ENCODE measurements at places on chromosomes 6 and 20.

- DNase-seq = peak; percentile 56
Measured at GRCh38 chr20:45993197-45993951, 15.3 kb upstream of the MMP9 start.

- DNase-seq = no peak
Measured at GRCh38 chr20:37776049-37776448, 82.2 kb downstream of the CTNNBL1 start.

GRCh38 chr6:143967706-143968376 is 40.2 kb downstream of the PLAGL1 start:
- DNase-seq = no peak

DNA sequence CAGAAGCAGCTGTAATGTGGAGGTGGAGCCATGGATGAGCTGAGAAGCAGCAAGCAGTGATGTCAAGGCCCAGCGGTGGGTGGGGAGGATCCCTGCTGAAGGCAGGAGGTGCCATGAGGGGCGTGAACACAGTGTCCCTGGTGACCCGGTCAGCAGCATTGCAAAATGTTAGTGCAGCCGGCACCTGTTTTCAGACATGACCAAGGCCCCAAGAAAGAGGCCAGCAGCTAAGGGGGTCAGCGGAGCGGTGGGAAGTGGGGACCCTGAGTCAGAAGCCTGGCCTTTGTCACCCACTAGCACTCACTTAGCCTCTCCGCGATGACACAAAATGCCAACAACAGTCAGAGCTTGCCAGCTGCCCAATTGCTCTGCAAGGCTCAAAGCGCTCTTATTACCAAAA is 51.9 kb downstream of the TMEM242 start:
- DNase-seq = no peak

GRCh38 chr20:23362392-23363256 is 642 bp downstream of the GZF1 start:
- peak; percentile 61 for DNase-seq

- no peak for DNase-seq
Measured at GRCh38 chr6:128305228-128305627, 215.2 kb downstream of the PTPRK start.

GRCh38 chr20:45834797-45835161 is 1.2 kb downstream of the SNX21 start:
- no peak for DNase-seq

- DNase-seq = no peak
Measured at GRCh38 chr20:20201124-20201523, 148.8 kb downstream of the CFAP61 start.

DNA sequence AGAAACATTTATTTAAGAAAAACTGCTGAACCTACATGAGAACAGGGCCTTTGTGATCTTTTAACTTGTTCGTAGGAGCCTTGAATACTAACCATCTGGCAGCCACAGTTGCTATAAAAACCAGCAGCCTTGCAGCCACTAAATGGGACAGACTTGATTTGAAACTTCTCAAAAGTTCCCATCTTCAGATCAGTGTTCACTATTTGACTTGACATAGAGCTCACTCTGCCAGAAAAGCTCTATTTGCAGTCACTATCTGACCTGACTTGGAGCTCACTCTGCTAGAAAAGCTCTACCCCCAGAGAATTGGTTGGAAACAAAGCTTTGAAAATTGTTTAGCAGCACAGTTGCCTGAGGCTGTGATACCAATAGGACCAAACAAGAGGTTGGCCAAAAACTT is 119.3 kb upstream of the F13A1 start:
- no peak for DNase-seq

- no peak for DNase-seq
Measured at GRCh38 chr6:109516929-109517328, 33.9 kb upstream of the ZBTB24 start.

GRCh38 chr6:112268654-112269053 is 14.3 kb upstream of the LAMA4 start:
- no peak for DNase-seq

- peak; percentile 55 for DNase-seq
Measured at GRCh38 chr6:118709859-118710350, 58.5 kb upstream of the CEP85L start.

GRCh38 chr6:32046450-32047083 is 8.4 kb downstream of the CYP21A2 start:
- no peak for DNase-seq

- DNase-seq = no peak
Measured at GRCh38 chr6:161254464-161255253, 19.2 kb downstream of the AGPAT4 start.

DNA sequence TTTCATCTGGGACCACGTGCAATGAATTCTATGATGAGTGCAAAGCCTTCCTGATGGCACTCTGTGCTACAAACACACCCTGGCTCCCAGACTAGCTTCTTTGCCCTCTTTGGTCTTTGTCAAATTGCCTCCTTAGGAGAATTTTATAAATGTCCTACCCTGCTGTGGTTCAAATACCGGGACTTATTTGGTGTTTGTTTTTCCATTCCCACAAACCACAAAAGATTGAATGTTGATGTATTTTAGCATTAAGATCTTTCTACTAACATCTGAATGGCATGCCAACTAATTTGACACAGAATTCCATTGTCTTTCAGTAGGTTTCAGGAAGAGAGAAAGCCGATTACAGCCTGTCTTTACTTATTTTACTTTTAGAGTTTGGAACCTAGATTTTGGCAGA is 424.2 kb upstream of the SLC35B3 start:
- no peak for DNase-seq

DNA sequence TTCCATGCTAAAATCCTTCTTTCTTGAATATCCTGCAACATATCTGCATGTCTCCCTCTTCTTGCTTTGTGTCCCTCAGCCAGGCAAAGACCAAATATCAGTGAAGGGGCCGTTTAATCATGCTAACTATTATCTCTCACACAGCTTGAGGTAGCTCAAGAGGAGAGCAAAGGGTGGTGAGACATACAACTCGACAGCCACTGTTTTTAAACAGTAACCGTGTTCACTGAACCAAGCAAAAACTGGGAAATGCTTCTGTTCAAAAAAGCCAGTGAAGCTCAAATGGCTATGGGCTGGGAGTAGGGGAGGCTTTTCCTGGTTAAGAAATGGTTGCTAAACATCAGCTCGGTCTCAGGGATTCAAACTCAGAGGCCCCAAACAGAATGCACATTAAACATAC is 83.4 kb downstream of the MAP7 start:
- DNase-seq = peak; percentile 53

DNA sequence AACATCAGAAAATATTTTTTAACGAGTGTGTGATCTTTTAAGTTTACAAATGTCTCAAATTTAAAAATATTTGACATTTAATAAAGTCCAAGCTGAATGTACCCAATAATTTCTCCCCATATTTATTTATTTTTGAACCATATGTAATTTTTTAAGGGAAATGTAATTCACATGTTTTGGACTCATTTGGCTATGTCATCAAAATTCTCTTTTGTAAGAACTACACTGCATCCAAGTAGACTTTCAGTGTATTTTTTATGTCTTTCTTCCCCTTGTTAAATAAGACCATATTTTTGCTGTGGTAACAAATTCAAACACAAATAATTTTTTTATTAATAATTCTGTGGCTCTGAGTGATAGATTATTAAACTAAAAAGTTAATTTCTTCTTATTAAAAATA is 365.2 kb downstream of the CD109 start:
- no peak for DNase-seq

DNA sequence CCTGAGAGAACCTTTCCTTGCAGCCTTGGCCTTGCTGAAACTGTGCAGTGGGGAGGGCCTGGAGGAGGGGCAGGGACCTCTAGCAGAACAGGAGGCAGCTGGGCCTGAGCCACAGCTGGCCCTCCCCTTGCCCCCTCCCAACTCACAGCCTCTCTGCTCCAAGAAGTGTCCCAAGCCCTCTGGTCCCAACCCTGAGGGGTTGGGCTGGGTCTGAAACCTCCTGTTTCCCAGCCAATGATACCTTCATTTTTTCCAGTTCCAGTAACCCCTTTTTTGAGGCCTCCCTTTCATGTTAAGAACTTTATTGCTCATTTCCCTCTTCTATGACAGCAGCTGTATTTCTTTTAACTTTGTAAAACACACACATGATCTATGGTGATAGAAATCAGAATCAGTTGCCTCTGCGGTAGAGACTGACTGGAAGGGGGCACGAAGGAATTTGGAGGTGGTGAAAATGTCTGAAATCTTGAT is 17.9 kb upstream of the ARMC12 start:
- DNase-seq = no peak

- DNase-seq = peak; percentile 94
Measured at GRCh38 chr6:18507018-18507415, 119.9 kb downstream of the RNF144B start.

- DNase-seq = peak; percentile 94
Measured at GRCh38 chr6:28225056-28225834, at the start of gene ZSCAN9. Gene ZSCAN9 (plus strand): TSS chr6:28225275. CDS start chr6:28227085, 1,810 bp downstream.

GRCh38 chr6:149896491-149896890 is 1.4 kb downstream of the RAET1E start:
- no peak for DNase-seq

DNA sequence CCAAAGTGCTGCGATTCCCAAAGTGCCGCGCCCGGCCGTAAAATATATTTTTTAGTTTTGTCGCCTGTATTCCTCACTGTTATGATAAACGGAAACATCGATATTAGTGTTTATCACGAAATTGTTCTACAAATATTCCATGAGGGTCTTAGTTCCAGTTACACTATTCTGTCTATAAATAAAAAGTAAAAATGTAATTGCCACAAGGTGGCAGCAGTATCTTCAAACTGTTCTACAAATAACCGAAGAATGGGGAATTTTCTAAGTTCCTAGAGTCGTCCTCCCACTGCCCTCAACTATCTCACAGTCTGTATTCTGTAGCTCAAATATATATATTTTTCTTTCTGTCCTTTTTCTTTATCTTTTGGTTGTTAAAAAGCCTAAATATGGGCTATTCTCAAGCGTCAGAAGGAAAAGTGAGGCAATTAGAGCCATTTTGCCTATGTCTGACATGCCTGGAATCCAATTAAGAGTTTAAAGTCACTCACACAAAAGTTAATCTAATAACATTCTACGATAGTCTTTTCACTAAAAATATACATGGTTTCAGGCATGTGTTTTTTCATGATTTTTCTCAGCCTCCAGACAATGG is 14.2 kb upstream of the FAM162B start:
- peak; percentile 69 for DNase-seq

- peak; percentile 59 for DNase-seq
Measured at GRCh38 chr20:7703551-7703961, 236.7 kb downstream of the HAO1 start.

DNA sequence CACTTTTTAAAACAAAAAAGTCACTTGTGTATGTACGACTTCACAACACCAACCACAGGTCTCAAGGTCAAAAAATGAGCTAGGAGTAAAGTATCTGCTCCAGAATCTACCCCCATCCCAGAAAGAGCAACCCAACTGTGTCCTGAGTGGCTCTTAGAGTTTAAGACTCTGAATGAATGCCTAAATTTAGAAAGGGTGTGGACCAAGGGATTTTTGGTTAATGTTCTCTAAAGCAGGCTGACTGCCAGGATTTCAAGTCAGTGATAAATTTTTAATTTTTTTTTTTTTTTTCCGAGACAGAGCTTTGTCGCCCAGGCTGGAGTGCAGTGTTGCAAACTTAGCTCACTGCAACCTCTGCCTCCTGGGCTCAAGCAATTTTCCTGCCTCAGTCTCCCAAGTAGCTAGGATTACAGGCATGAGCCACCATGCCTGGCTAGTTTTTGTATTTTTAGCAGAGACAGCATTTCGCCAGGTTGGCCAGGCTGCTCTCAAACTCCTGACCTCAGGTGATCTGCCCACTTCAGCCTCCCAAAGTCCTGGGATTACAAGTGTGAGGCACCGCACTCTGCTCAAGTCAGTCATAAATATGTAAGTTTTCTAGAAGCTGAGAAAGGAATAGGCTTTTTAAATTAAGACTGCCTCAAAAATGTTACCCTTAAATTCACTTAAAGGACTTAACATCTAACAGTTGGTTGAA is 20.2 kb downstream of the STAU1 start:
- no peak for DNase-seq

GRCh38 chr20:7926767-7927166 is 13.5 kb downstream of the HAO1 start:
- DNase-seq = no peak

DNA sequence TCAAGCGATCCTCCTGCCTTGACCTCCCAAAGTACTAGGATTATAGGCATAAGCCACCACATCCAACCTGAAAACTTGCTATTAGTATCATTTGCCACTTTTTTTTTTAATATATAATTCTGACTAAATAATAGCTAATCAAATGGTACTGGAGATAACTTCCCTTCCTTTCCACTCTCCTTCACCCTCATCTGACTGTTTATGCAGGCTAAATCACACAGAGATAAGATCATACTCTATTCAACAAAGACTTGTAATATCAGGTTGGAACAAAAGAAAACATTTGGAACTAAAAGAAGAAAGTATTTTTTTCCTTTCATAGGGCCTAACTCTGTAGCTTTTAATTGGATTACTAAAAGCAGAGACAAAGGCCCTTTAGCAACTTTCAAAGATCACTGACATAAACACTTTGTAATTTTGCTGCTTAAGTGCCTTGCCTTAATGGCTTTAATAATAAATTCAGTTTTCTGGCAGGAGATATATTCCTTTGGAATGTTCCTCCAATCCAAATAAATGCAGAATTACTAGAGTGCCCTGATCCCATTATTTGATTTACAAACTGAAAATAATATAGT is 198.7 kb upstream of the ASCC3 start:
- no peak for DNase-seq

- no peak for DNase-seq
Measured at GRCh38 chr20:50915424-50915823, 15.8 kb downstream of the ADNP start.

DNA sequence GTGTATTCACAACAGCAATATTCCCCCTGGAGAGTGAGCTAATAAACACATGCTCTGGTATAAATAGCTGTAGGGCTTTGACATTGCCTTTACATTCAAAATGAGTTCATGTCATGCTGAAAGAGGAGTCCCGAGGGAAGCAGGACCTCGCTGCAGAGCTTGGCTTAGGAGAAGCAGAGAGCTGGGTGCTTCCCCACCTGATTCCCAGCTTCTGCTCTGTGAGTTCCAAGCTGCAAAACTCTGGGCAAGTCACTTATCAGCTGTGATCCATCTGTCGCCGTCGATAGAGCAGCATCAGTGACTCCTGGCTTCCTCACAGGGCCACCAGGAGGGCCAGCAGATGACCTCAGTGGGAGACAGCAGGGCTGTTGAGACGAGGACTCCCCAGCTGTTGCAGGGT is 241.8 kb downstream of the ANKRD60 start:
- DNase-seq = no peak

GRCh38 chr20:20303742-20304141 is 64.2 kb upstream of the INSM1 start:
- no peak for DNase-seq

GRCh38 chr6:152124429-152125074 is 317.1 kb downstream of the ESR1 start:
- DNase-seq = no peak

DNA sequence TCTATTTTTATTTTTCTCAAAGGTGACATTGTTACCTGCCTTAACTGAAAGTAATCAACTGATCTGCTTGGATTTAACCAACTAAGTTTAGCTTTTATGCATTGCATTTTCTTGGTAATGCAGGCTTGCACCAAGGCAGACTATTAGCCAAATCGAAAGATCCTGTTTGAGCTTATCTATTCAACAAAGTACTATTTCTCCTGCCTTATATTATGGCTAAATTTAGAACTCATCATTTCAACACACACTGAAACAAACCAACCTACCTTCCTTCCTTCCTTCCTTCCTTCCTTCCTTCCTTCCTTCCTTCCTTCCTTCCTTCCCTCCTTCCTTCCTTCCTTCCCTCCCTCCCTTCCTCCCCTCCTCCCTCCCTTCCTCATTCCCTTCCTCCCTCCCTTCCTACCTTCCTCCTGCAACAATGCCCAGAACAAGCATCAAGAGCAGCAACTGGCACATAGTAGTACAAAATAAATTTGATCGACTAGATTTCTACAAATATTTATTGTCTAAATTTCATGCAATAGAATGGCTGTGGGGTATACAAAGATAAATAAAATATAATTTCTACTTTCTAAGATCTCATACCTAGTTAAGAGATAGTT is 17.0 kb upstream of the RNF182 start:
- no peak for DNase-seq

Data from NCI-H526 (cell line).